NCI-H1436 (cell line): ENCODE measurements at places on chromosomes 11 and 22.

DNA sequence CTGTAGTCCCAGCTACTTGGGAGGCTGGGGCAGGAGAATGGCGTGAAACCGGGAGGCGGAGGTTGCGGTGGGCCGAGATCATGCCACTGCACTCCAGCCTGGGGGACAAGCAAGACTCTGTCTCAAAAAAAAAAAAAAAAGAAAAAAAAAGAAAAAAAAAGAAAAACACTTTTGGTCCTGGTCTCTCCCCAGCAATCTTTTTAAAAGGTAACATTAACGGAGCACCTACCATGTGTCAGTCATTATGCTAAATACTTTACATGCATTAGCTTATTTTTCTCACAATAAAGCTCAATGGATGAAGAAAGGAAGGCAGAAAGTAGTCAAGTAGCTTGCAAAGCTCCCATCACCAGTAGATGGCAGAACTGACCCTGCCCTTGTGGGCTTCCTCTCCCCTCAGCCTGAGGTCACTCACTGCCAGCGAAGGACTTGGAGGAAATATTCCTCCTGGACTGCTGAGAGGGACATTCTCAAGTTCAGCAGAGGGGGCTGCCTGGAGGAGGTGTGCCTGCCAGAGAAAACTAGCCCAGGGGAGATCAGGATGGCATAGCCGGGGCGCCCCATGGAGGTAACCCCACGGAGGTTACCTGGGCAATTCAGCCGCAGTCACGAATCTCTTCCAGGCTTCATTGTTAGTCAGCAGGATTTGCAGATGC lies 15.5 kb downstream of the APOL3 start:
- DNase-seq = peak; percentile 34

DNA sequence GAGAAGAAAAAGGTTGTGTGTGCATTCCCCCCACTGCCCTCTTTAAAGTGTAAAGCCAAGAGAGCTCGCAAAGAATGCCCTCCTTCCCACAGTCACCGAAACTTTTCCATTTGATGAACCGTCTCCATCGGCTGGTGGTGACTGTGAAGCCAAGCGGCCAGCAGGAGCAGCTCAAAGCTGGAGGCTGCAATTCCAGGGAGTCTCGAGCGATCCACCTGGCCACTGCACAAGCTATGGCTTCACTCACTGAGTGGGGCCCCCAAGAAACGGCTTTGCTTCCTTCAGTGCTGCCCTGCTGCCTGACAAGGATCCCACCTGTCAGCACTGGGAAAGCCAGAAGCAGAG lies 117.7 kb downstream of the ABTB2 start:
- no peak for DNase-seq

- DNase-seq = no peak
Measured at GRCh38 chr22:36419177-36419911, 31.6 kb upstream of the MYH9 start.

- no peak for DNase-seq
Measured at GRCh38 chr11:65796726-65797601, 10.1 kb downstream of the OVOL1 start.

DNA sequence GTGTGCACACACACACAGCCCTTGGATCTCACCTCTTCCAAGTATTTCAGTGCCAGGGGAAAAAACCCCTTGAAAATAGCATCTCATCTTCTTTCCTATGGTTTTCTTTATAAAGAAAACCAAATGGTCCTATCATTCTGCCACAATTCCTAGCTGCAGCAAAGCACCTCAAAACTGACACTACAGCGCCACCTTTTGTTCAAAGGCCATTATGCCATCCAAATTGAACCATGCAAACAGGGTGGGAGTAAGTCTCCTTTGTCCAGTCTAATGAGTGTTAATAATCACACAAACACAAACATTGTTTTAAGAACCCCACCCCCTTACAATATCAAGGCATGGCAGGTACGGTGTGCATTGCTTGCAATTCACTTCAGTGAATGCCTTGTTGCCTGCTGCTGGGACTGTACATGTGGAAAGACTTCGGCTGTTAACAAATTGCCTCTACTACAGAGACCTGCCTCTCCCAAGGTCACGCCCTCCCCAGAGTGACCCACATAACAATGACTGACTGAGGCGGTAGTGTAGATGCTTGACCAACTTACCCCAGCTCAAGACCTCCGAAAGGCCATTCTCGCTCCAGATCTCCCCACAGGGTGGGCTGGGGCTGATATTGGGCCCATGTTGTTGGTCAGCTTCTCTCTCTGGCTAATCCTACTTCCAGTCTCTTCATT lies 31.7 kb downstream of the FAM181B start:
- DNase-seq = peak; percentile 10

GRCh38 chr22:49237703-49238102 lies 590.0 kb downstream of the BRD1 start:
- DNase-seq = no peak

DNA sequence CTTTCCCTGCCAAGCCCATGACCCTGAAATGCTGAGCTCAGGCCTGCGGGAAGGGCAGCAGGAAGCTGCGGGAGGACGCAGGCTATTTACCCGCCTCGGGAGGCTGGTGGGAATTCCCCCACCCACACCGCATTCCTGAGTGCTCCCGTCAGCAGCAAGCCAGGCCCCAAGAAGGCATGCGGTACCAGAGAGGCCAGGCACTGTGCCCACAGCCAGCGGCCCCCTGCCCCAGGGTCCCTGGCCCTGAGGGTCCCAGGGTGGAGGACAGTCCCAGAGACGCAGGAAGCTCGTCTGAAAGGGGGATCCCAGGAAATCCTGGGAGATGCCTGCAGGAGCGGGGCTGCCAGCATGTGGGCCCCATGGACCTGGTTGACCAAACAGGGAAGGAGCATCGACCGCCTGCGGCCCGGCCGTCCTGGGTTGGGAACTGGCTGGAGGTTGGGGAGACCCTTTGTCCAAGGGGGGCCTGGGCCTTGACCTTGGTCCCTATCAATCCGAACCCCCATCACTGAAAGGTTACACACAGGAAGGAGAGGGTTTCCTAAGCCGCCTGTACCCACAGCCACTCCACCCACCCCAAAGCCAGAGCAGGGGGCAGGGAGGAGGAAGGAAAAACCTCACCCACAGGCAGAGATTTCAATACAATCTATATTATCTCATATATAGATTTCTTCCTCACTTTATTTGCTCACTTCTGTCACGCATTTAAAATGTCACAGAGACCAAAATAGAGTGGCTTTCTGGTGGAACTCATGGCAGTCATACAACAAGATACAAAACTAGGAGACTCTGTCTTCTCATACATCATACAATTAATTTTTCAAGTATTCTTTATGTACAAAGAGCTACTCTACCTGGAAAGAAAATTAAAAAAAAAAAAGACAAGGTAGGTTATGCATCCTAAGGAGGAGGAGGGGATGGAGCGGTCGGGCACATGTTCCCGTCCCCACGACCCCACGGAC lies 17.1 kb downstream of the MAFF start:
- DNase-seq = no peak

- no peak for DNase-seq
Measured at GRCh38 chr11:131845255-131845654, 474.8 kb downstream of the NTM start.

- no peak for DNase-seq
Measured at GRCh38 chr22:36351921-36352802, 35.6 kb downstream of the MYH9 start.

DNA sequence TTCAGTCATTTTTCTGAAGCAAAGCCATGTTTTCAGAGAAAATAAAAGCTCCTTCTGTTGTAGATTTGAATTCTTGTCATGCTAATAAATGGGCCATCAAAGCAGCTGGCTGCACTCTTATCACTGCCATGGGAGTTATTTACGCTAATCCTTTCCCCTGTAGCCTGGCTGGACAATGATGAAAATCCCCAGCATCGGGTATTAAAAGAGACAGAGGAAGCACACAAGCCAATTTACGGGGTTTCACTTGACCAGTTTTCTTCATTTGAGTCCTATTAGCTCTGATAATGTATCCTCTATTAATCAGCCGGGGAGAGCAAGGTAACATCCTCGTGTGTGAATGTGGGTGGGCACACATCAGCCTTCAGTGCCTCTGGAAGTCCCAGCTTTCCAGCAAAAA lies 470.2 kb upstream of the API5 start:
- DNase-seq = no peak

DNA sequence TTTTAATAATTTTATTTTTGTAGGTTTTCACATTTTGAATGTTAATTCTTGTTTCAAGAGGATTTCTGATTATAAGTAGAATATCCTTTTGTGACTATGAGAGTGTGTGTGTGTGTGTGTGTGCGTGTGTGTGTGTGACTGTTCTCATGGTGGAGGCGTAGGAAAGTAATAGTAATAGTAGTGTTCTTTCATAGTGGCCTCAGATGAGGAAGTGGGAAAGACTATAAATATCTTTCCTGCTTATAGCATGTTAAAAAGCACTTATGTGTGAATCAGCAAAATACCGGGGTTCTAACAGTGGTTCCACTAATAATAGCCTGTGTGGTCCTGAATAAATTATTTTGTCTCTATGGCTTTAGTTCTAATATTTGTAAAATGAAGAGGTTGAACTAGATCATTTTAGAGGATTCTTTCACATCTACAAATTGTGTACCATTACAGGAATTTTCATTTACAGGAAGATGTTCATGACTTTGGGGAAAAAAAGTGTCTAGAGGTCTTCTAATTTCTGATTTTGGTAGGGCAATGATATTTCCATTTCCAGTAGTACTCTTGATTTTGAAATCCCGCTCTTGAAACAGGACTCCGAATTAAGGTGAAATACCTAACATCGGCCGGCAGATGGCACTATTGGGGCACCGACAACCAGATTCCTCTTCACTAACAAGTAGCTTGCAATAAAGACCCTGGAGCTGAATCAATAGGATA lies 29.9 kb upstream of the OR10G7 start:
- DNase-seq = peak; percentile 33

DNA sequence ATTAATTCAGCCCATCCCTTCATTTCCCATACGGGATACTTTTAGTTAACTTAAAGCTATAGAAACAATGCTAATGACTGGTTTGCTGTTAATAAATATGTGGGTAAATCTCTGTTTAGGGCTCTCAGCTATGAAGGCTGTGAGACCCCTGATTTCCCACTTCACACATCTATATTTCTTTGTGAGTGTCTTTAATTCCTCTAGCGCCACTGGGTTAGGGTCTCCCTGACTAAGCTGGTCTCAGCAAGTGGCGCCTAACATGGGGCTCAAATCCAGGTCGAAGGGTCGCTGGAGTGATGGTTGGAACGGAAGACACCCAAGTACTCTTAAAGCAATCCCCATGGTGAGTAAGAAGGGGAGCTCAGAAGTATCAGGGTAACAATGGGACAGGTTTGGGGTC lies 14.4 kb upstream of the OOSP1 start:
- no peak for DNase-seq

DNA sequence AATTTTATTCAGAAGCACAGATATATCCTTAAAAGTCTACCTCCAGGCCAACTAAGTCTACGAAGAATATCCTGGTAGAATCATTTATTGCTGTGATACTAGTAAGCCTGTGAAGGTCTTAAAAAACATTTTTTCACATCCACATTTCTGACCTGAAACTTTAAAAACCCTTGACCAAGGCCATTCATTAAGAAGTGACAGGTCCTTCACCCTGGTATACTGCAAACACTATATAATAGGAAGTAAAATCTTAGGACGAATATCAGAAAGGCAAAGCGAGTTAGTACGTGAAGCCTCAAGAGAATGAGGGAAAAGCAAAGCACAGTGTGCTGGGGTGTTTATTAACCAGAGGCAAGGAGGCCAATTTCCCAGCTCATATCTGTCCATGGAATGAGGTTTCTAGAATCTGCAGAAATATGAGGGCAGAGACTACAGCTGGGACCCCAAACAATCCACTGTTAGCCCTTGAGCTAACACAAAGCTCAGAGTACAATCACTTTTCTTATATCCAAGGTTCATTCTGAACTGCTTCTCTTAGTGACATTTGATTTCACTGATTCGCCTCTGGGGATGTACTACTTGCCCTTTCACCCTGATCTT lies 71.0 kb downstream of the AMBRA1 start:
- DNase-seq = no peak

DNA sequence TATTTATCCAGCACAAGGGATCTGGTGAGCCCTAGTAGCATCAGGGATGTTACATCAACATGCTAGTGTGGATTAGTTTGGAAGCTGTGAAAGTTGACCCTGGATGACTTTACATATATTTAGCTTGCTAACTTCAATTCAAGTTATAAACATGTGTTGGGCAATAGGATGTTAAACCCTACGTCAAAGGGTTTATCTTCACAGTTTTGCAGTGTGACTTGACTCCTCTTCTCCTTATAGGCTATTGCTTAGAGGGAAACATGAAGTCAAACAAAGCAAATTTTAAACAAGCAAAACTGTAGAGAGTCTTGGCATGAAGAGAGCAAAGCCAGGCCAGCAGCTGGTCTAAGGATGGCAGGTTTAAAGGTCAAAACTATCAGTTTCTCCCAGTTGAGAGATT lies 11.3 kb upstream of the CTSC start:
- DNase-seq = no peak

GRCh38 chr11:47391077-47391583 lies 12.8 kb upstream of the SPI1 start:
- DNase-seq = no peak

GRCh38 chr11:97223647-97224046 lies 833.8 kb downstream of the JRKL start:
- DNase-seq = no peak

GRCh38 chr11:26947904-26948639 lies 45.8 kb upstream of the FIBIN start:
- DNase-seq = no peak

GRCh38 chr11:113715882-113716625 lies 9.9 kb upstream of the TMPRSS5 start:
- no peak for DNase-seq

DNA sequence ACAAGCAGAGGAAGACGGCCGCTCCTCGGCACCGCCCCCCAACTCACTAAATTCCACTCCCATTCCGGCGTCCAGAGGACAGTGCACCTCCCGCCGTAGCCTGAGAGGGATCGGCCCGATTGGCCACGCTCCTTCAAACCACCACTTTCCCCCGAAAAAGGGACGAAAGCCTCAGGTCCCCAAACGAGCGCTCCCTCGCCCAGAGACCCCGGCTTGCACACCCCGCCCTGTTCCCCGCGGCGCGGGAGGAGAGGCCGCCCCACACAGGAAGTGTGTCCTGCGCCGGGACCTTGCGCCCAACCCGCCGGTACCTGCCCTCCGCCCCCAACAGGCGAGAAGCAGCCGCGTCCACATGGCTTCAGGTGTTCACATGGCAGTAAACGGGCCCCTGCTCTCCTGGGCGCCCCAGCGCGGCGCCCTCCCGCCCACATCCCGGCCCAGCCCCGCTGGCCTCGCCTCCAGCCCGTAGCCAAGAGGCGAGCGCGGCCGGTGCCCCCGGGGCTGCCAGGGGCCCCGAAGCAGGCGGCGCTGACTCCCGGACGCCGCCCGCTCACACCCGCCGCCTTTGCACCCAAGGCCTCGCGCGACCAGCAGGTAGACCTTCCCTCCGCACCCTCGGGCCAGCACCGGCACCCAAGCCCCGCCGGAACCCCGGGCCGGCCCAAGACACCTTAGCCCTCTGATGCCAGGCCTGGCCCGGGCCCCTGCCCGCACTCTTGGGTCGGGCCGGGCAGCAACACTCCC lies 849 bp downstream of the TCF20 start:
- DNase-seq = peak; percentile 36

GRCh38 chr11:87866951-87867350 lies 308.3 kb downstream of the RAB38 start:
- no peak for DNase-seq

DNA sequence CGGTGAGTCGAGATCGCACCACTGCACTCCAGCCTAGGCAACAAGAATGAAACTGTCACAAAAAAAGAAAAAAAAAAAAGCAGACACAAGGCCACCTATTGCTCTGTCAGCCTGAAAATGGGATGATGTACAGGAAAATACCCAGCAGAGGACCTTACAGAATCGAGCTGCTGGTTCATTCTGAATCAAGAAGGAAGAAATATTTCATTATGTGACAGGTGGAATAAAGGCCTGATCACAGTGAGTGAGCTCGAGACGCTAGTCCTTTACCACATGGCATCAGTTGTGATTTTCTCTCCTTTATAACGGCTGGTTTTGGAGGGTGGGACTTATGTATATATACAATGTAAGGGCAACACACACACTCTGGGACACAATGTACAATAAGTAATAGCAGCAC lies 340.0 kb downstream of the LARGE1 start:
- DNase-seq = no peak
